ENCODE measurements at places on chromosomes 12 and 14.
A peak's percentile ranks its signal among the peaks of the same experiment; 100 is the strongest.

GRCh38 chr12:49541140-49541861 lies 2.5 kb downstream of the KCNH3 start:
- no peak for DNase-seq

GRCh38 chr12:68334132-68334531 lies 2.0 kb upstream of the MDM1 start:
- no peak for DNase-seq

DNA sequence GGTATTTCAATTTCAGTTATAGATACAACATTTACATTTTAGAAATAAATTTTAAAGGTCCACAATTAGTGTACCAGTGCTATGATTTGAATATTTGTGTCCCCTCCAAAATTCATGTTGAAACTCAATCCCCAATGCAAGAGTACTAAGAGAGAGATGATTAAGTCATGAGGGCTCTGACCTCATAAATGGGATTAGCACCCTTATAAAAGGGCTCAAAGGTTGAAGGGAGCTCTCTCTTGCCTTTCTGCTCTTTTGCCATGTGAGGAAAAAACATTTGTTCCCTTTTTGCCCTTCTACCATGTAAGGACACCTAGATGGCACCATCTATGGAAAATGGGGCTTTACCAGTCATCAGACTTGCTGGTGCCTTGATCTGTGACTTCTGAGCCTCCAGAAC lies 25.8 kb upstream of the CNOT2 start:
- no peak for DNase-seq

DNA sequence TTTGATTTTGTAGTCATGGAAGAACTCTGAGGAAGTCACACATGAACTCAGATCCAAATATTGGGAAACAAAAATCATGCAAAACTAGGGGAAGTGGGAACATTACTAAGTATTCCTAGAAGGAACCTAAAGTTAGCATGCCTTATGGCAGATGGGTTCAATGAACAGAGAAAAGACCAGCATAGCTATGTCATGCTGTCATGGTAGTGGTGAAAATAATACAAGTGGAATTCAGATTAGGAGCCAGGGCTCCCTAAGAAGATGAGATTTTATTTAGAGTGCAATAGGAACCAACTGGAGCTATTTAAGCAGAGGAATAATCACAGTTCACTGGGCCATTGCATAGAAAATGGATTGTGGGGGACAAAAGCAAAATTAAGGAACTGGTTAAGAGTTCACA lies 134.0 kb downstream of the DIO2 start:
- no peak for DNase-seq

DNA sequence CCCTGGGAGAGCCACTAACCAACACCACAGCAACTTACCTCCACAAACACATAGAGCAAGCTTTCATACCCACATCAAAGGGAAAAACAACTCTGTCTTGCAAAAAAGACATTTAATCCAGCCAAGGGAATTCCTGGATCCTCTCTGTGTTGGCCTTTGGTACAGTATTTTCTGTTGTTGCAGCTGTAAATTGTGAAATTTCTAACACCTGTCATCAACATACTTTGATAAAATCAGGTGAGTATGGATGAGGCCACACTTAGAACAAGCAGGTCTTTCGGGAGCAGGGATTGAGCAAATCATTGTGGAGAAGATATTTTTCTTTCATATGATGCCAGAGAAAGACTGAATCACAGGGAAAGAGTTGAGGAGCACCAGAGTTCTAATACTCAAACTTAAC lies 89.3 kb downstream of the SPTSSA start:
- DNase-seq = no peak

DNA sequence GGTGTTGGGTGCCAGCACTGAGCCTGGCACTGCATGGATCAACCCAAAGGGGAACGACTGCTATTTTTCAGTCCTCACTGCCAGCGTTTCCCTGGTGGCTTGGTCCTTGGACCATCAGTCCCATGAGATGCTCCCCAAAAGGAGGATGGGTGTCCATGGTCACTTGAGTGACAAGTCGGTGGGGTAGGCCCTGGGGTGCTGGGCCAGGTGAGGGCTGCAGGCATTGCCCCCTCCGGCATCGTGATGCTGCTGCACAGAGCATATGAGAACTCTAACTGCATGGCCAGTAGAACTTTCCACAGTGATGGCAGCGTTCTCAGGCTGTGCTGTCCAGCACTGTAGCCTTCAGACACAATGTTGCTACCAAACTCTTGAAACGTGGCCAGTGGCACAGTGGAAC lies 16.2 kb downstream of the SETD1B start:
- no peak for DNase-seq

- no peak for DNase-seq
Observed at GRCh38 chr12:121167232-121167820, 34.6 kb downstream of the P2RX7 start.

GRCh38 chr14:105478398-105479251 lies 4.0 kb downstream of the CRIP2 start:
- no peak for DNase-seq

DNA sequence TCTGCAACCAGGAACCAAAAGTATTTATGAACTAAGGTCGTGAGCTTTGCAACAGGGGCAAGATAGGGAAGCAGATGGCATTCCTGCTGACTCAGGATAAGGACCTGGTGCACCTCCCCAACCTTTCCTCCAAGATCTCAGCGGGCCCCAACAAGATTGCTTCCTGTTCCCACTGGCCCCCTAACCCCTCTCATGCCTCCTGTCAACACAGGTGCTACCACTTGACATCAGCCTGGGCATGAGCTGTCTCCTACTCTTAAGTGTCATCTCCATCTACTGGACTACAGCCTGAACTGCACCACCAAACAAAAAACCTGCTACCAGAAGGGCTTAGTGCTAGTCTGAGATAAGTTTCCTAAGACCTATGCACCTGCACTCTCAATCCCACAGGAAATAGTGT lies 32.7 kb downstream of the MED6 start:
- peak; percentile 25 for DNase-seq

- DNase-seq = no peak
Observed at GRCh38 chr14:63282997-63283883, 35.5 kb downstream of the GPHB5 start.

DNA sequence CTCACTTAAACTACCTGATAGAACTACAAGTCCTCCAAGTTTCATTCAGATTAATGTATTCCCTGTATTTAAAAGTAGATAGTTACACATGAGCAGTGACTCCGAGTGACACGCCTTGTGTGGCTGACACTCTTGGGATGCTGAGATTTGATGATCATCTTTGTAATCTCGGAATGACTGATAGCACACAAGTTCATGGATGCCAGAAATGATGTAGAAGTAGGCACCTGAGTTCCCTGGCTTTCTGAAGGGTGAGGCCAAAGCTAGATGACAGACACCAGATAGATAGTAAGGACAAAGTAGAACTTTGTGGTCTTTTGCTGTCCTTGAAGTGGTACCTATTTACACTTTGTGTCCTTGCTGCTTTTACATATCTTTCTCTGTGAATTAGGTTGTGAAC lies 491.2 kb downstream of the PCNX1 start:
- no peak for DNase-seq

GRCh38 chr12:31574803-31575575 lies 15.9 kb downstream of the DENND5B start:
- DNase-seq = no peak

GRCh38 chr12:50824914-50825313 lies 17.8 kb upstream of the TMPRSS12 start:
- no peak for DNase-seq

DNA sequence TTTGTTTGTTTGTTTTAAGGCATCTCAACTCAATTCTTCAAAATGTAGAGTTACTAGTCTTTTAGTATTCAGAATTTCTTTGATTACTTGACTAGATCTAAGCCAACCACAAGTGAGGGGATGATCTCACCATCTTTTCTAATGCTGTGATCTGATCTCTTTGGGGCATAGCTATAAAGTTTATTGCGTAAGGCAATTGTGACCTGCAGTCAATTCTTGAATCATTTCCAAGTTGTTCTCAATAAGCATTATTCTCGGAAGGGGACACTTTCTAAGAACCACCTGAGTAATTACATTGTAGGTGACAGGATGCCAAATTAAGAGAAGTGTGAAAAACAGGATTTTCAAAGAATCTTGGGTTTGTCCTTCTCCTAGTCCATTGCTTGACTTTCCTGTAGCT lies 13.1 kb downstream of the DACT1 start:
- DNase-seq = no peak

GRCh38 chr14:58785701-58786100 lies 147.9 kb downstream of the DACT1 start:
- no peak for DNase-seq

DNA sequence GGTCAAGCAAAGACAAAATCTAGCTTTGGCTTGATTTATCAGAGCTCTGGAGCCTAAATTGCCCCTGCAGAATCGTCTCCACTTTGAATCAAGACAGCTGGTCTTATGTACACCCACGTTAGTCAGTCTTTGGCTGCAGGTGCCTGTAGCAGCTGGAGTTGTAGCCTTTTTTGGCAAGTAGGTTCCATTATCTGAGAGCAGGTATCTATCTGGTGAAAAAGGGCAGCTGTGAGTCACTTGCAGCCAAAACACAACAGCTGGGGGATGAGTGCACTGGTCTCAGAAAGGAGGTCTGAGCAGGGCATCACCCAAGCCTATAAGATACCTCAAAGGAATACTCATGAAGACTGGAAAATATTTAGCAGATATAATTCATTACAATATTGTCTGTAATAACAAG lies 43.6 kb upstream of the KCNH5 start:
- no peak for DNase-seq

GRCh38 chr12:102602521-102602920 lies 122.2 kb upstream of the IGF1 start:
- no peak for DNase-seq

DNA sequence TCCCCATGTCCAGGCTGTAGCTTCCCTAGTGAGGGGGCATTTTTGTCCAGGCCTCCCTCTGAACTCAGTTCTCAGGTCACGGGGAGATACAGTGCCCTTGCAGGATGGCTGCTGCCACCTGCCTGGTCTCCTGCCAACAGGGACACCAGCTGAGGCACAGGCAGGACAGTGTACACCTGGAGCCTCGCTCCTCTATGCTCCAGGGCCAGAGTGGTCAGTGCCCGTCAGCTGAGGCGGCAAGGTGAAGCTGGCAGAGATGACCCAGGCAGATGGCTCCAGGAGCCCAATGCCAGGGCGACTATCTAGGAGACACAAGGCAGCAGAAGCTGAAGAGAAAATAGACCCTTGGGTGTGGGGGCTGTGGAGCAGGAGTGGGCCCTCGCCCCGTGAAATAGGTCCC lies 12.6 kb downstream of the TUBA1C start:
- DNase-seq = no peak

GRCh38 chr12:68865399-68866164 lies 57.6 kb downstream of the MDM2 start:
- DNase-seq = no peak

DNA sequence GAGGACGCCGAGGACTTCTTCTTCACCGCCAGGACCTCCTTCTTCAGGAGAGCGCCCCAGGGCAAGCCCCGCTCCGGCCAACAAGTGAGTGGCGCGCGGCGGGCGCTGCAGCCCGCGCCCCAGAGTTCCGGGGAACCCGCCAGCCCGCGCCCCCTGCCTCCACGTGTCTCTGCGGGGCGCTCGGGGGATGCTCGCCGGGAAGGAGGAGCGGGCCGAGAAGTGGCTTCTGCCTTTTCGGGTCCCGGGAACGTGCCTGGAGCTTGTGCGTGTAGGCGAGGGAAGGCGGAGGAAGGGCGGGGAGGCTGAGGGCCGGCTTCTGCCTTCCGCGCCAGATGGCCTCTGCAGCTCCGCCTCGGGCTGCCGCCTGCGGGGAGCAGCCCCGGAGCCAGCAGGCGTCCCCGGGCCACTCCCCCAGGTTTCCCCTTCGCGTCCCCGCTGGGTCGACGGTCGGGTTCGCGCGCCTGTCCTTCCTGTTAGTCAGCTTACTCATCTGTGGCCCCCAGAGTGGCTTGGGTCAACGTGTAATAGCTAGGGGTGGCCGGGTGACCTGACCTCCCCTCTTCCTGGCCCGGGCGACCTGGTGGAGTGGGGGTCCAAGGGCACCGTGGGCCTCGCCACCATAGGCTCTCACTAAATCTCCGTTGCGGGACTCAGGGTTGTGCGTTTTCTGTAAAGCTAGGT lies 505 bp downstream of the RASSF3 start:
- DNase-seq = no peak

GRCh38 chr12:131113568-131114270 lies 160.0 kb downstream of the ADGRD1 start:
- DNase-seq = no peak

- no peak for DNase-seq
Observed at GRCh38 chr12:52358575-52359350, 8.5 kb downstream of the KRT85 start.

GRCh38 chr14:85596562-85596961 lies 66.6 kb downstream of the FLRT2 start:
- no peak for DNase-seq

DNA sequence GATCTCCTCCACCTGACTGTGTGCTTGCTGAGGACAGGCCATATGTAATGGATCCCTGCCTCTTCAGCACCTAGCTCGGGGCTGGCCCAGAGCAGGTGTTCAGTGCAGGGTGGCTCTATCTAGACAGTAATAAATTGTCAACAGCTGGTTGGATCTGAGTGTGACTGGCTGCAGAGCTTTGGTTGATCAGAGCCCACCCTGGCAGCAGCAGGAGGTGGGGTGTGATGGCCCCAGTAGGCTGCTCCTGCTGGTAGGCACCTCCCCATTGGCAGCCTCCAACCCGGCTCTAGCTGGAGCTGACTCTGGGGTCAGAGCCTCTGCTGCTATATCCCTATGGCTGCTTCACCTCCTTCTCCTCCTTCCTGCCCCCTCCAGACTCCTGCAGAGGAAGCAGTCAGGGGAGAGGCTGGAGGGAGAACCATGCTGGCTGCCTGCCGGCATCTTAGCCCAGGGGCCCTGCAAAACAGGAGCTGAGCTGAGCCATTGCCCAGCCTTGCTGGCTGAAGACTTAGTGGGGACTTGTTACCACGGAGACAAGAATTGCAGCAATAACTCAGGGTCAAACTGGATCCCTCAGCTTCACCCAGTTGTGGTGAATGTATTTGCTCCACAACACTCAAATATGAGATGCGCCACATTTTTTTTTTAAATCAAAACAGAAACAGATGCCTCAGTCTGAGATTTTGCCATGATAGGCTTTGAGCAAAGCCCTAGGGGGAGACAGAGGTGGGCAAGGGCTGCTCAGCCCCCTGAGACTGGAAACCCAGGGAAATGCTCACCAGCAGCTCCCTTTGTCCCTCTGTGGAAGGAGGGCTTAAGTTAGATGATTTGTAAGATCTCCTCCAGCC lies 22.2 kb downstream of the TMEM63C start:
- DNase-seq = no peak

GRCh38 chr14:93073358-93073707 lies 42.4 kb downstream of the ITPK1 start:
- DNase-seq = no peak
